Heart left ventricle (tissue), 16 donors: ENCODE measurements at places on chromosomes 2 and 18. TPM values are rescaled to one million over a fixed set of nuclear protein-coding genes. Genes with fewer than 3 reads are reported as not detected.

Gene MITD1
- 22.6 TPM for polyA plus RNA-seq

Gene ZAP70
- polyA plus RNA-seq, result 0.58 TPM

Gene KIAA2012
- not detected for polyA plus RNA-seq

Gene GALR1
- under 0.01 TPM for polyA plus RNA-seq

Gene DPYSL5
- polyA plus RNA-seq, result not detected

Gene BUB1
- 0.11 TPM for polyA plus RNA-seq

Gene RBM43
- 1.2 TPM for polyA plus RNA-seq

Gene MYO3B
- polyA plus RNA-seq, result not detected

Gene OR6B2
- not detected for polyA plus RNA-seq

Gene TRPM8
- polyA plus RNA-seq, result not detected

Gene RAD51AP2
- polyA plus RNA-seq, result not detected

Gene POU3F3
- polyA plus RNA-seq, result 0.08 TPM

Gene SIX2
- 0.99 TPM for polyA plus RNA-seq

Gene PPM1G
- polyA plus RNA-seq, result 31.2 TPM

Gene ERFE
- polyA plus RNA-seq, result 0.08 TPM

Gene XIRP2
- polyA plus RNA-seq, result 251 TPM

Gene C2orf72
- 0.15 TPM for polyA plus RNA-seq

Gene FHL2
- polyA plus RNA-seq, result 669 TPM

Gene ABCA12
- polyA plus RNA-seq, result not detected

Gene NMUR1
- 0.23 TPM for polyA plus RNA-seq

Gene HAAO
- 2.4 TPM for polyA plus RNA-seq

Gene ZNF396
- 0.19 TPM for polyA plus RNA-seq

Gene ERCC3
- polyA plus RNA-seq, result 12.6 TPM

Gene UGT1A4
- not detected for polyA plus RNA-seq

Gene CYP27A1
- polyA plus RNA-seq, result 5.1 TPM

Gene TACR1
- 0.11 TPM for polyA plus RNA-seq

Gene SCG2
- polyA plus RNA-seq, result 0.08 TPM

Gene CHMP3
- polyA plus RNA-seq, result 120 TPM

Gene TMEM37
- polyA plus RNA-seq, result 0.88 TPM

Gene PLEKHH2
- 1.2 TPM for polyA plus RNA-seq

Gene C2orf78
- polyA plus RNA-seq, result not detected

Gene CXCR1
- 0.22 TPM for polyA plus RNA-seq

Gene PROKR1
- 0.08 TPM for polyA plus RNA-seq

Gene CCDC195
- not detected for polyA plus RNA-seq

Gene CIDEA
- 1.8 TPM for polyA plus RNA-seq

Gene CGREF1
- polyA plus RNA-seq, result 0.99 TPM

Gene EMILIN1
- 31.2 TPM for polyA plus RNA-seq

Gene PNPT1
- 17.5 TPM for polyA plus RNA-seq

Gene AMER3
- polyA plus RNA-seq, result not detected
